ENCODE measurements at places on chromosomes 4 and X.

DNA sequence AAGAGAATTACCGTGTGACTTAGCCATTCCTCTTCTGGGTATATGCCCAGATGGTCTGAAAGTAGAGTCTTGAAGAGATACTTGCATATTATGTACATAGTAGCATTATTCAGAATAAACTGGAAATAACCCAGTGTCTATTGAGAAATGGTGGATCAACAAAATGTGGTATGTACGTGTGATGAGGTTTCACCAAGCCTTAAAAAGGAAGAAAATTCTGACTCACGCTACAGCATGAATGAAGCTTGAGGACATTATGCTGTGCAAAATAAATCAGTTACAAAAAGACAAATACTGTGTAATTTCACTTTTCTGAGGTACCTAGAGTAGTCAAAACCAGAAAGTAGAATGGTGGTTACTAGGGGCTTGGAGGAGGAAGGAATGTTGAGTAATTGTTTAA is 37.3 kb downstream of the GBA3 start:
- no peak for DNase-seq

DNA sequence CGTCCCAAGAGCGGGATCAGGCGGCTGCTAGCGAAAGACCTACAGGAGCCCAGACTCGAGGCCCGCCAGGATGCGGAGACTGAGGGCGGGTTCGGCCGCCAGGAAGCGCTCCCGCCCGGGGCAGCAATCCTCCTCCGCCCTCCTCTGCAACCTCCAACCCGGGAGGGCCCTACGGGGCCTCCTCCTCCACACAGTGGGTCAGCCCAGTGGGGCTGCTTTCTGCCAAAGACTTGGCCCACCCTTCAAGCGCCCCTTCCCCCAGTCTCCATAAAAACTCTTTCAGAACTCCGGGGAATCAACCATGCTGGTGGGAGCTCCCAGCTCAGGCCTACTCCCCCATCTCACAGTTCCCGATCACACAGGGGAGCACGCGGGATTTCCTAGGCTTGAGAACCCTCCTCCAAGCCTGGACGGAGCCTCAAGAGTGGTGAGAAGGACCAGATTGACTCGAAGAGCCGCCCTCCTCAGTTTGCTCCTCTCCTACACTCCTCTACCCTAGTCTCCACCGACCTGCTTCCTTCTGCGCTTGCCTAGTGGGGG is 77.5 kb downstream of the RLIM start:
- no peak for DNase-seq

DNA sequence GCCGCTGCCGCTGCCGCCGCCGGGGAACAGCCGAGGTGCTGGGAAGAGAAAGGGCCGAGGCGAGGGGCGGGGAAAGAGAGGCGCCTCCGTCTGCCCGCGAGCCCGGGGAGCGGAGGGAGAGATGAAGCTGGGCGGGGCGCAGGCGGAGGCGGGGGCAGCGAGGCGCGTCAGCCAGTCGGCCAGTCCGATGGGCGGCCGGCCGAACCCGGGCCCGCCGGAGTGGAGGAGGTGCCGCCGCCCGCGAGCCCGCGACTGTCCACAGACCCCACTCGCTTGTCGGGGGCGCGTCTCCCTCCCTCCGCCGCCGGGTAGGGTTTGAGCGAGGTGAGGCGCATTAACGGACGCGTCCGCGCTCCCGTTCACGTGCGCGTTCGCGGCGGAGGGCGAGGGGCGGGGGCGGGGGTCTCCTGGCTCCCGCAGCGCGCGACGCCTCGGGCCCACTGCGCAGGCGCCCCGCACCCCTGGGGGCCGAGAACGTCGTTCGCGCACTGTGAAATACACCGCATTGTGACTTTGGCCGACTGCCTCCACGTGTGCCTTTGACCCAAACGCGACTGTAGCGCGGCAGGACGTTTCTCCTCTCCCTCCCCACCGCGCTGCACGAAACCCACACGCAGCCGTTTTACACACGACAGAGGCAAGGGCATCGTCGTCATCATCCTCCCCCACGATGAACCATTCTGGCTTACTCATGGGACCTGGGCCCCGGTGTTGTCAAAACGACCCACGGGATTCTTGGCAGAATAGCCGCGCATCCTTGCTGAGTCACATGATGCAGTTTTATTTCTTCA is at the start of gene NUDT11:
Gene NUDT11 (minus strand): TSS at position 92 of the 791 bp plus-strand sequence. CDS start 148 bp downstream, outside the sequence.
- DNase-seq = peak; percentile 18

DNA sequence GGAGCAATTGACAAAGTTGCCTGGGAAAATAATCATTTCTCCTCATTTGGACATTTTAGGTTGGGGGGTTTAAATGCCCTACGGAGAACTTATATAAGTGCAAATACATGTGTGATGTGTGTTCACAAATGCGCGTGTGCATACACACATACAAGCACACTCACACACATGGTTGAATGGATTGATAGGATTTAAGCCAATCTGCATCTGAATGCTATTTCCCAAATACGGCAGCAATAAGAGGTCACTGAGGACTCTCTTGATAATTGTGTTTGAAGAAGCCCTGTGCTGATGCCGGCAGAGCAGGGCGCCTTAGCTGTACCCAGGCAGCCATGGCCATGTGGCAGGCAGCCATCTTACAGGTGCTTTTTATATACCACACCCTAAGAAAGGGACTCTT is 165.3 kb upstream of the LEF1 start:
- no peak for DNase-seq

- no peak for DNase-seq
Observed at GRCh38 chrX:95949588-95949987, 735.1 kb upstream of the DIAPH2 start.

- DNase-seq = no peak
Observed at GRCh38 chrX:39936886-39937770, 160.6 kb downstream of the BCOR start.

DNA sequence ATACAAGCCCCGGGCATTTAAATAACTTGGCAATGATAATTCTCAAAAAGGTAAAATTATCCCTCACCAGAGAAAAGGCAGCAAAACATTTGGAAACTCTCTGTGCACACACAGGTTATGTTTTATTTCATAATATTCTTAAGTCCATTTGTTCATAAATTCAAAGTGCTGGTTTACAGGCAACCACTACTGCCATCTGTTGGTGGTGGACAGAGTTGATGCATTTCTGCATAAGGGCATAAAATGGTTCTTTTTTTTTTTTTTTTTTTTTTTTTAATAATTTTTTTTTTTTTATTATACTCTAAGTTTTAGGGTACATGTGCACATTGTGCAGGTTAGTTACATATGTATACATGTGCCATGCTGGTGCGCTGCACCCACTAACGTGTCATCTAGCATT is 31.5 kb upstream of the IL21 start:
- DNase-seq = no peak

DNA sequence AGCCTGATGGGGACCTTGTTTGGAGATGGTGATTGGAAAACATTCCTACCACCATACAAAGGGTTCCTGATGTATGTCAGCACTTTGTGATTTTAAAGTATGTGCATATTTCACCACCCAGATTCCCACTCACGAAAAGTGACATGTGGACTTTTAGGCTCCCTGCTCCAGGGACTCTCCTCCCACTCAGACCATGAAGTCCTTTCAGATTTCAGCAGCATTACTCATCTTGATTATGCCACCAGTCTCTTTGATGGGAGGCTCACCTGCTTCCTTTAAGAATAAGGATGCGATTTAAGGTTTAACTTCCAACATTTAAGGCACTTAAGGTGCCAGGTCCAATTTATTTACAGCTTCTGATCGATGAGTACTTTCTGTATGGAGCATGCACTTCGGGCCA is 204.4 kb downstream of the PPARGC1A start:
- no peak for DNase-seq

GRCh38 chr4:95798003-95798402 is 41.9 kb upstream of the PDHA2 start:
- DNase-seq = no peak

GRCh38 chr4:31275906-31276305 is 555.7 kb downstream of the PCDH7 start:
- no peak for DNase-seq

DNA sequence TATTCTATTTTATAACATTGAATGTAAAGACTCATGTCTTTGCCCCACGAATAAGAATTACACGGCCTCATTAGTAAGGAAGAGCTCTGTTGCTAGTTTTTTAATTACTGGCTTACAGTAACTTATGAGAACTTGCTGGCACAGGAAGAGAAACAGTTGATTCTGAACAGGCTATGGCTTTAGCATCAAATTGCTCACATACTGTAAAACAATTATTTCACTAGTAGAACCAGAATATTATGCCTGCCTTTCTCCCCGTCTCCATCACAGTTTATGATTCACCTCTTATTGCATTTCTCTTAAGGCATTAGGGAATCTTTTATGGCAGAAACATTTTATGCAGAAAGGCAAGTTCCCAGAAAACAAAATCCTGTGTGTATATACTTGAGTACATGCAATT is 126.1 kb downstream of the SPRY1 start:
- DNase-seq = no peak

GRCh38 chr4:88826771-88827170 is 129.1 kb upstream of the NAP1L5 start:
- no peak for DNase-seq

GRCh38 chr4:149735796-149736195 is 79.8 kb downstream of the IQCM start:
- no peak for DNase-seq

- no peak for DNase-seq
Observed at GRCh38 chrX:127037159-127037558, 217.6 kb downstream of the PRR32 start.

DNA sequence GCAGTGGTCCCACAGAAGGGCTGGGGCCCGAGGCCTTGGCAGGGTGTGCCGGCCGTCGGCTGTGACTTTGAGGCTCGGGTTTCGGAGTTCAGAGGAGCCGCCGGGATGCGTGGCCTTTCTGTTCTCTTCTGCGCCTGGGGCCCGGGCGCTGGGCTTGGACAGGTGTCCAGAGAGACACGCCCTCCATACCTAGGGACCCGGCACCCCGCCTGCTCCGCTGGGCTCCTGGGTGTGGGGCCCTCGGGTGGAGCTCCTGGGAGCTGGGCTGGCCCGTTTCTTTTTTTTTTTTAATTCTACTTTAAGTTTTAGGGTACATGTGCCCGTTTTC is 11.3 kb downstream of the FGFRL1 start:
- no peak for DNase-seq

GRCh38 chrX:43590150-43590549 is 65.9 kb upstream of the MAOA start:
- DNase-seq = no peak
